ENCODE measurements at places on chromosomes 6 and 20.

GRCh38 chr6:21327326-21328112 is 266.0 kb upstream of the SOX4 start:
- no peak for DNase-seq

DNA sequence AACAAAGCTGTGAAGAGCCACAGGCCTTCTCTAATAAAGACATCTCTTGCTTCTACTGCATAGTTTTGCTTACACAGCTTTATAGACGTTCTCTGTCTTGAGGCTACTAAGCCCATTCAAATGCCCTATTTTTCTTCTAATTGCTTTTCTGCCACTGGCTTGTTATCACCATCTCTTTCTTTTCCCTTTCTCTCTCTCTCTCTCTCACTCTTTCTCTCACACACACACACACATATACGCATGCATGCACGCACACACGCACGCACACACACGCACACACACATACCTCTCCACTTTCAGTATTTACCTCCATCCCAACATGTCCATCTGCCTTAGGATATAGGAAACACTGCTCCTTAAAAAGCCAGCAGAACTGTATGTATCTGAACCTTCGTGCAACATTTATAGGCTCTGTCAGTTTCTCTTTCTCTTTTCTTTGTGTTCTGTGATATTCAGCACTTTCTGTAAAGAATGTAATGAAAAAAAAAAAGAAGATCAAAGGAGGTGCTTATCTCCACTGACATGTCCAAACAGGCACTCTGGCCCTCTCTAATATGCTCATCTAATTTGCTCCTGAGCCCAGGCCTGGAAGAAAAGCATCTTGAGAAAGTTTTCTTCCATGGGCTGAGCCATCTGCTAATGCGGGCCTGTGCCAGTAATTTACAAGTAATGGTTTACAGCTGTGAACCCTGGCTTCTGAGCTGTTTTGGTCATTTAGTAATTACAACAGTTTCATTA is 1046.7 kb upstream of the MAP3K7 start:
- no peak for DNase-seq

DNA sequence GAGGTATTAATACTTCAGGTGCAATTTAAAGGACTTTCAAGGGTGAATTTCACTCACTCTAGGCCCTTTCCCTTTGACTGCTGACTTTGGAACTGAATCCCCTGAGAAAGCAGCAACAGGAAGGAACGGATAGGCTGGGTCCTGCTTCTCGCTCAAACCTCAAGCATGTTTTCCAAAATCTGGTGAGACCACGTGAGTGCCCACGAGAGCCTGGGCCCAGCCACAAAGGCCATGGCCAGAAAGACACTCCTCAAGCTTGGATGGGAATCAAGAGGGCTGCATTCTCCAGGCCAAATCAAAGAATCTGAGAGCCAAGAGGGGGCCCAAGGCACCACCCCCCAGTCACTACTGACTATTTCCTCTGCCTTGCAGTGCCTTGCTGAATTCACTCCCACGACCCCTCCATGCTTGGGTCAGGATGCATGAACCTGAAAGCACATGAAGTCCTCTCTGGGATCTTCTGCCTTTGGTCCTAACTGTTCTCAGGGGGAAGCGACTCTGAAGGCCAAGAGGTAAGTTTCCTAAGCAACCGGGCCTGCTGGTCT is 146.1 kb downstream of the NFATC2 start:
- DNase-seq: no peak

- DNase-seq: no peak
Observed at GRCh38 chr6:111329882-111330633, 153.0 kb downstream of the REV3L start.

DNA sequence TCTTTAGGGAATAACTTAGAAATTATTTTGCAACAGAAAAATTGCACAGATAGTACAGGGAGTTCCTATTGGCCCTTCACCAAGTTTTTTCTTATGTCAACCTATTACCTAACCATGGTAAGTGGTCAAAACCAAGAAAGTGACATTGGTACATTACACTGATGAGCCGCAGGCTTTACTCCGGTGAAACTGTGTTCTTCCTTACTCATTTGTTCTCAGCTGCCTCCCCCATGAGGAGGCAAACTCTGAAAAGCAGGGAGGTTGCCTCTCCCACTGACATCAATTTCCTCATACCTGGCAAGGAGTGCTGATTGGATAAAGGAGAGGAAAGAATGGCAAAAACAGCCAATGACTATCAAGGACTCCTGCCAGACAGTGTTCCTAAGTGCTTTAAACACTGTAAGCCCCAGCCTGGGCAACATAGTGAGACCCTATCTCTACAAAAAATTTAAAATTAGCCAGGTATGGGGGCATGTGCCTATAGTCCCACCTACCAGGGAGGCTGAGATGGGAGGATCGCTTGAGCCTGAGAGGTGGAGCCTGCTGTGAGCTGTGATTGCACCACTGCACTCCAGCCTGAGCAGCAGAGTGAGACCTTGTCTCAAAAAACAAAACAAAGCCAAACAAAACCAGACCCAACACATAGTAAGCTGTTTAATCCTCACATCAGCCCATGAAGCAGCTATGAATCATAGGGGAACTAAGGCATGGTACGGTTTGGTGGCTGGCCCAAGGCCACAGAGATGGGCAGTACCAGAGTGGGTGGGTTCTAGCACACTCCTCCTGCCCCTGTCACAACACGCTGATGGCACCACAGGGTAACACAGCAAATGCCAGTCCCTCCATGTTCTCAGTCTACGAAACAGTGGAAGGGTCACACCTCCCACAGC is 24.7 kb downstream of the C20orf203 start:
- DNase-seq: no peak

DNA sequence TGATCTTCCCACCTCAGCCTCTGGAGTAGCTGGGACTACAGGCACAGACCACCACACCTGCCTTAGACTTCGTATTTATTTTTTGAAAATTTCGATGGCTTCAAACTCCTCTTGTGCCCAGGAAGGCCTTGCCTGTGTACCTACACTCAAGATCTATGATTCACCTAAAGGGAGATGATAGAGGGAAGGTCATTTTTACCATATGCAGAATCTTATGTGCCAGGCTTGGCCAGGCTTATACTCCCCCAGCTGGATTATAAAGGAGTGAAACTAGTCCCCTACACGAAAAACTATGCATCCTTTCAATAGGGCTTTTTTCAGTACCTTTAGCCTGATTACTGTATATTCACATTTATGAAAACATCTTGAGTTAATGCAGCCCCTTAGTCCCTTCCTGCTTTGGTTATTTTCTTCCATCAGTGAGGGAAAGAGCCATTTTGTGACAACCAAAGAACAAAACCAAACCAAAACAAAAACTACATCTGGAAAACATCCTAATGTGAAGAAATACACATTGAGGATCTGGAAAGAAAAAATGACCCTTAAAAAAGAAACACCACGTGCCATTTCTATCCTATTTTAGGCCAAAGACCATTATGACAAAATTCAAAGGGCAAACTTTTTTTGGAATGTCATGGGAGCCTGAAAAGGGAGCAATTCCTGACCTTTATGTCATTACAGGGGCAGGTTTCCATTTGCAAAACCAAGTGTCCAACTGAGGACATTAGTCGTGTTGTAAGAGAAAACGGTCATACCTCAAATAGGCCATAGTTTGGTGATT is 34.7 kb downstream of the RIPOR2 start:
- no peak for DNase-seq

GRCh38 chr6:160895562-160895961 is 96.0 kb upstream of the MAP3K4 start:
- DNase-seq: no peak

GRCh38 chr6:7249391-7249790 is 63.6 kb downstream of the SSR1 start:
- DNase-seq: no peak

- no peak for DNase-seq
Observed at GRCh38 chr6:9647071-9647445, 767.8 kb downstream of the TFAP2A start.

DNA sequence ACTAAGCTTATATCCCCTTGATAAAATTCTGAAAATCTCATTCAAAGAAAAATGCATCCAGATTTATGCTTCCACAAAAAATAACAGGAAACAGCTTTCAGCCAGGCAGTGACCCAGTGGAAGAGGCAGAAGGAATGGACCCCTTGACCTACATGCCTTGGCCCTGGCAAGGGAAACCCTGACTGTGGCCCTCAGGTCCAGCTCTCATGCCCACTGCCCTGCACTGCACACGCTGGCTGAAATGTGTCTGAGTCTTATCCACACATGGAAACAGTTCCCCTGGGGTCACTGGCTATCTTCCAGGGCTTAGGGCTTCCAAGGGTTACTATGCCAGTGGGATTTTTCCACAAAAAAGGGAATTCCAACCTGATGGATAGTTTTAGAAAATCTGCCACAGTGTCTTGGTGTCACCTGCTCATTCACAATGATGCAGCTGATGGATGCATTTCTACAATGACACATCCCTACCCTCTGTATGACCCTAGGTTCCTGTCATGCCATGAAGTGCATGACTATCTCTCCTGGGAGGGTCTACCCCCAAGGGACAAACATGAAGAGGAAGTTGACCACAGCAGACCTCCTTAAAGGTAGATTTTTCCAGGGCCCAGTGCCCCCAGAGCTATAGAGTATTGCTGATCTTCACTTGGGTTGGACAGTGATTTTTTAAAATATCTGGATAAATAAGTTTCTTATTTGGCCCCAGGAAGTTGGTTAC is 121.9 kb upstream of the CD93 start:
- DNase-seq: no peak

DNA sequence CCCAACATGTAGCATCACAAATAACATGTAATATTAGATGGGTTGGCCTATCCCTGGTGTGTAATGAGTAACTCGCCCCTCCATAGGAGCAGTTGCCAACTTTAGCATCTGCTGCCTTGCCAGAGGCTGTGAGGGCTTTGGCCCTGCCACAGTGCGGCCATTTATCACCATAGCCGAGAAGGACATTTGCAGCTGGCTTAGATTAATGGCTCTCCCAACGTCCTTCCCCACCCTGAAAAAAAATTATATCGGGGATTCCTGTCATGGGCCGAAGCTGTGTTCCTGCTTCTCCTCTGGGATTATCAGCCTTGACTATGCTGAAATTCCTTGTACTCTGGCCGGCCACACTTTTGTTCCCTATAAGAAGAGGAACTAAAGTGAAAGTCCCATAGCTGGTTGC is 7.6 kb upstream of the ADIG start:
- no peak for DNase-seq

DNA sequence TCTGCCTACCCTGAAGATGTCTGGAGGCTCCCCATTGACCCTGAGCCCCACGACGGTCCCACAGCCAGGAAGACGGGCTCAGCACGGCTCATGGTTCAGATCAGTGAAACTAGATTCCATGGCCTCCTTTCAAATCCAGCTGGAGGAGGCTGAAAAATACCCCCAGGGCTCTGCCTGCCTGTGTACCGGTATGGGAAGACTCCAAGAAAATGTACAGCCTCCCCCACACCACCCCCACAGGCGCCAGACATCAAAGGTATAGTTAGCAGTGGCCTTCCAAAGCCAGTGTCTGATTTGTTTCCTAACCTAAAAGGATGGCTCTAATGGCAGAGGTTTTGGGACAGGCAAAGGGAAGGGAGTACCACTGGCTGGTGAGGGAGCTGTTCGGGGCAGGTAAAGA is 86.2 kb upstream of the SNAP25 start:
- DNase-seq: no peak

- DNase-seq: no peak
Observed at GRCh38 chr6:29336269-29336668, 32.4 kb downstream of the OR5V1 start.

DNA sequence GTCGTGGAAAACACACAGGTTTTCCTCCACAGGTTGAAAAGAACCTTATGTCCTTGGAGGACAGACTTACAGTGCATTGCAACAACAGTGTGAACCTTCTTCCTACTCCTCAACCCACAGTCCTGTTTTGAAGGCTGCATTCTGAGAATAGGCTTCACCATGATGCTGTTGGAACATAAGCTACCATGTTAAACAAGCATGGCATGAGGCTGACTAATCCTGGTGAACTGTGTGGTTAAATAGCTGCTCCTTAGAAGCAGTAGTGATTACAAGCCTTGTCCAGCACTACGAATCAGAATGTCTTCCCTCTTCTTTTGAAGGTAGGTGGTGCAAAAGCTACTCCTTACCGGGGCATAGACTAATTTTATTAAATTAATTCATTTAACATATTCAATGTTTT is 368.5 kb upstream of the EPHA7 start:
- no peak for DNase-seq

DNA sequence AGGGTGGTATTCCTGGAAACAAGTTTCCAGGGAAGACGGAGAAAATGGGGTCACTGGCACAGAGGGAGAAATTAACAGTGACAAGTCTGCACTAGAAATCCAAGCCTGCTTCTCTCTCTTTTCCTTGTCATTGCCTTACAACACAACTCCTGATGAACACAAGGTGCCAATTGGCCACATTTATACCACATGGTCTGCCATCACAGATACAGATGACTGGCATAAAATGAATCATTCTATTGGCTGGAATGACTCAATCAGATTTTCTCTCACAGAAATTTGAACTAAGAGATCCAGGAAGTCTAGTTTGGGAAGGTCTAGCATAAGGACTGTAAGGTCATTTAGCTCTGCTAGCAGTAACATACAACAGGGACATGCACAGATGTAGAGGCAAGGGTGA is 190.3 kb downstream of the LINC00237 start:
- no peak for DNase-seq

GRCh38 chr6:7494638-7495037 is 46.8 kb upstream of the DSP start:
- DNase-seq: no peak

GRCh38 chr6:44868335-44868668 is 459.8 kb upstream of the RUNX2 start:
- no peak for DNase-seq

All from amniotic stem cell (primary cell).